ENCODE measurements at places on chromosomes 7 and 10. TPM values are rescaled to one million over a fixed set of nuclear protein-coding genes. Genes with fewer than 3 reads are reported as not detected.

The GPR26 gene
- total RNA-seq: not detected

The SFRP4 gene
- not detected for total RNA-seq

The HYAL4 gene
- not detected for total RNA-seq

The FGF8 gene
- total RNA-seq: not detected

The OGDHL gene
- total RNA-seq: not detected

The LHFPL3 gene
- not detected for total RNA-seq

The TDRD1 gene
- 0.22 TPM for total RNA-seq

GRCh38 chr10:29895456-29895855, 163.9 kb downstream of the JCAD start:
- no peak for DNase-seq

- DNase-seq: no peak
Observed at GRCh38 chr7:113094517-113095249, 8.1 kb upstream of the GPR85 start.

DNA sequence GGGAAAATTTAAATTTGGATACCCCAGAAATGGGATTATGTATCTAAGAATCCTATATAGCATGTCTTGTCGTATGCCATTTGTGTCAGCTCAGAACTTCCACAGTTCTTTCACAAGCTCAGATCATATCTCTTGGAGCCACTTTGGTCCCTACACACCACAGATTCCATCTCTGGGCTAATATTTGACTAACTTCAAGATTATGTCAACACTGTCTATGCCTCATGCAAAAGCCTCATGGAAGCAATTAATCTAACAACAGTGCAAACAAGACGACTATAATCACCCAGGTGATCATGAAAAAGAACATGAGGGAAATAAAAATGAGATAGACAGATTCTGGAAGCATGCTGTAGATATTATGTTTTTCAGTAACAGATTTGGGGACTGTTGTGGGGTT, 189.1 kb downstream of the LRRTM3 start:
- DNase-seq: no peak

DNA sequence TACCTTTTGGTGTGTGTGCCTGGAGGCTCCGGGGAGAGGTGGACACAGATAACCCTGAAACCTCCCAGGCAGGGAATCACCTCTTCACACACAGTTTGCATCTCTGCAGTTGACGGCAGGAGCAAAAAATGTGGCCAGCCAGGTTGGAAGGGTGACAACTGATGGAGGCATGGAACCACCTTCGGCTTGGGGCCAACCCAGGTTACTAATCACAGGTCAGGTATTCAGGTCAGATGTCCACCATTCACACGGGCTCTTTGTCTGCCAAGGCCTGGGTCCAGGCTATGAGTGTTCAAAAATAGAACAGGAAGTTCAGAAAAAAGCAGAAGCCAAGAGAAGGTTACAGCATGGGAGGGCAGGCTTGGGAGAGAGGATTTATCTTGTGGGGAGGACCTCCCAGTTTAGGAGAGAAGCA, 137.2 kb upstream of the EFCAB10 start:
- DNase-seq: no peak

DNA sequence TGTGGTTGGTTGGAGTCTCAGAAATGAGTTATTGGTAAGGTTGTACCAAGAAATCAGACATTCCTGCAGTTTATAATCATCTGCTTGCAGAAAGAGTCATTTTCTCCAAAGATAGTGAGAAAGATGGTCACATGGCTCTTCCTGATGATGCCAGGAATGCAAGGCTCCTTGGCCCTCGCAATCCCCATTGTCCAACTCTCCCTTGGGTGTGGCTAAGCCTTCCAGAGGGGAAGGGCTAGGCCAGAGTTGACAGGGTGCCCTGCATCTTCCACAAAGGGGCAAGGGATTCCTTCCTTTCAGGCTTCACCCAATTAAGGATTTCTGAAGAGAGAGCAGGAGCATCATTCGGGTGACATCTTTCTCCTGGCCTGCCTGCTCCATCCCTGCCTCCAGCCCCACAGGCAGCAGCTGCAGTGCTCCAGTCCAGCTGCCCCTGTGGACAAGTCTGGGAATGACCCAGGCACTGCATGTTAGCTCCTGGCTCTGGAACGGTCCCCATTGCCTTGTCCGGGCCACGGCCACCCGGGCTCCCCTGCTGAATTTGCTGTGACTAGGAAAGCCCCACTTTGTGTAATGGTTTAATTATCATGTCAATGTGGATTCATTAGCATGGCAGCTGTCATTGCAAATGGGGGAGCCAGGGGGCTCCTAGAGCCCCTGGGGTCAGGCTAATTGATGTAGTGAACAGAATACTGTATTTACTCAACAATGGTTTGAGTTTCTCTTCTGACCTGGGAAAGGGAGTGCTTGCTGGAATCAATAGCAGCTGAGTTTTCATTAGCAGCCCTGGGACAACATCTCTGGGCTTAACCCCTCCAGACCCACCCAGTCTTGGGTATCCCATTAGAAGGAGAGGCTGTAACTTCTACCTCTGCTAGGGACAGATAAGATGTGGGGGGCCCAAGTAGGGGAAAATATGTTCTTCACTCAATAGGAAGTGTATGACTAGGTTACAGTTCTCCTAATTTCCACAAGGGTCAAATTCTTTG, 112.6 kb upstream of the TBX20 start:
- DNase-seq: no peak

DNA sequence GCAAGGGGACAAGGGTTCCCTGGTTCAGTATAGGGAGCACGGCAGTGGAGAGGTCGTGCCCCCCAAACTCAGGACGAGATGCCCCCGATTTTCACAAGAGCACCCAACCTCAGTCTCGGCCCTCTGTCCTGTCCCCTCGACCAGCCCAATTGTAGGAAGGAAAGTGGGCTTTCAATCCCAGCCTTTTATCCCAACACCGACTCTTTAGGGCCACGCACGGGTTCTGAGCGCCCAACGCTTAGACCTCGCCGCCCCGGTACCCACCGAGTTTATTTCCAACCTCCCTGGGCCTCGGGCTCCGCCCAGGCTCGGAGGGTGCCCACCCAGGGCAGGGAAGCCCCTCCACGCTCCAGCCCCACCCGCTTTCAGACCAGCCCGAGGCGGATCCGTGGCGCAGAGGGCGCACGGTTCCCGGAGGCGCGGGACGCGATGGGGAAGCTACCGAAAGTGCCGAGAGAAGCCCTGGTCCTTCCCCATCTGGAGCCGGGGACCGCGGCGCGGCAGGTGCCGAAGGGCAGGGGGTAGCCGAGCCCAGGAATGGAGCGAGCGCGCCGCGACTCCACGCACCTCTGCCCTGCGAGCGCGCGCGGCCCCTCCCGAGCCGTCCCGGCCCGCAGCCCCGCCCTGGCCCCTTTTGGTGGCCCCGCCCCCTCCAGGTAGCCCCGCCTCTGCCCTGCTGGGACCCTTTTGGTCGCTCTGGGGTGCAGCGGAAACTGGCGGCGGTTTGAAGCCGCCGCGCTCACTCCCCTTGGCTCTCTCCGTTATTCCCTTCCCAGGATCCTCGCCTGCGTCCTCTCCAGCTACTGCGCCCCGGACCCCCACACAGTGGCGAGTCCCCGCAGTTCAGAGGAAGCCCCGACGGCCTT, 20.4 kb downstream of the GRID2IP start:
- DNase-seq: peak; percentile 79

DNA sequence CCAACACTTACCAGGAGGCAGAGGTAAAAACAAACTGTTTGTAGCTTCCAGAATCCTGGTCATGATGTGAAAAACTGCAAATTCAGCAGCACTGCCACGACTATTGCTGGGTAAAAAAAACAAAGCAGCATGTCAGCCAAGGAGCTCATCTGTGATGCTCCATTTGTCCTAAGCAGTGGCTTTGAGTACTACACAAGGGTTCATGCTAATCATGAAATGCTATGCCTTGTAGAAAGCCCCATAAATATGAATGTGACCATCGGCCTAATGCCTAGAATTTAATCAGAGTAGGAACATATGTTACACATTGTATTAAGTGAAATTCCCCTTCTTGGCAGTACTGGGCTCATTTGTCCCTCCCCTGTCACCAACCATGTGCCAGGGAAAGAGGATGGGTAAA, 95.4 kb downstream of the GSAP start:
- DNase-seq: no peak

GRCh38 chr7:20200361-20200760, 16.8 kb downstream of the MACC1 start:
- DNase-seq: peak; percentile 83

DNA sequence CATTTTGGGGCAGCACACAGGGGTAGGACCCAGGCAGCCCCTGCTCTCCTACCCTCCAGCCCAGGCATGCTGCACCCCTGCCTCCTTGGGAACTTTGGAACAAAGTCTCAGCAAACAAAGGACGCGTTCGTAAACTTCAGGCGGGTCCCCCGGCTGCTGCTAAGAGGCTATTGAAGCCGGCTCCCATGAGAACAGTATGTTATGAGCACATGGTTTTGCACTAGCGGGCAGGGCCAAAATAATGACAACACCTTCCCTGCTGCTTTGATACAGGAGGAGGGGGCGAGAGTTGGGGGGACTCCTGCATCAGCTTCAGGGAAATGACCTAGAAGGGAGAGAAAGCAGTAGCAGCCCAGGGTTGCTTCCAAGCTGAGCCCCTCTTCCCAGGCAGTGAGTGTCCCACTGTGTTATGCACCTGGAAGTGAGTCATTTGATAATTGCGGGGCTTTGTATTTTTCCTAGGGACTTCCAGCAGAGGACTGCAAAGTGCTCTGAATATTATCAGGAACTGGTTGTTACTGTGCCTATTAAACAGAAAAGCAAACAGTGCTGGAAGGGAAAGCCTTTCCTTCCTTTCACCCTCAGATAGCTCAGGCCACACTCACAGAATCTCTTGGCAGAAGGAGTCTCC, 6.9 kb downstream of the ITPRIP start:
- DNase-seq: no peak

DNA sequence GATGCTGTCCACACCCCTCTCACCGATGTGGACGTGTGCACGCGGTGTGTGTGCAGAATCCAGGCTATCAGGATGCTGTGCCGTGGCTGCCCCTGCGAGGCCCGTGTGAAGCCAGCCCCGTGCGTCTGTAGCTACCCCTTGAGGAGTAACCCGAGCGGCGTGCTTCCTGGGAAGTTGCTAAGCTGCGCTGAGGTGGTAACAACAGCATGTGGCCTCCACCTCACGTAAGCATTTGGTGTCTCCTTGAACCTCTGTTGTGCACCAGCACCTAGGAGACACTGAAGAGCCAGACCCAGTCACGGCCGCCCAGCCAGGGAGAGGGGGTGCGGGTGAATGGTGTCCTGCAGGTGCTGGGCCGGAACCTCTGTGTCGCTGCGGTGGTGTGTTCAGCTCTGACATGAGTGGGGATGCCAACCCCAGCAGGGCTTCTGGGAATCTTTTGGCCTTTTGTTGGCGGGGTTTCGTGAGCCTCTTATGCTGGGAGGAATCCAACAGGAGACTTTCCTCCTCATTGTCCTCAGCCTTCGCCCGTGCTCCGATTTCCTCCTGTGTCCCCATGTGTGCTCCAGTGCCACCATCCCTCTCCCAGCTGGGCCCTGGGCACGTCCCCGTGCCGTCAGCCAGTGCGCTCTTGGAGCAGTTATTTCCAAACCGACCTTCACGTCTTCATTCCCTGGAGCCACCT, 60.4 kb downstream of the DNAJB6 start:
- no peak for DNase-seq

GRCh38 chr7:2100278-2101208, 132.2 kb downstream of the MAD1L1 start:
- peak; percentile 91 for DNase-seq

DNA sequence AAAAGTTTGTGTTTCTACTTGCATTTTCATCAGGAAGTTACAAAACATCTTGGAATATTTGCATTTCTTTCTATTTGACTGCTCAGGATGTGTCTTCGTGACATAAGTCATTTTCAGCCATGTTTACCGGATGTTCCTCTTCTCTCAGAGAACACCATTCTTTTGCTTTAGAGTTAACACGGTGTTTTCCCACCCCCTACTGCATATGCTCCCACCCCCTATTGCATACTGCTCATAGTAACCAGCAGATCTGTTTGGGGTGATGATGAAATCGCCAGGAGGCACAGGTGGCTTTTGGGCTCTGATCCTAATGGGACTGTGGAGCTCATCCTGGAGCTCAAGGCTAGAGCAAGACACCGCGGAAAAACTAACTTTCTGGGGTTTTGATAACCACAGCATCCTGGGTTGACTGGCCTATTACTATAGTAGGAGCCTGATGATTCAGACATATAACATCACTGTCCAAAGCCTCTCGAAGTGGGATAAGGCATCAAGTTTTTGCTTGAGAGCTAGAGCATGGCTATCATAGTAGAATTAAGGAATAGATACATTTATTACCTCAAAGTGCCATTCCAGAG, 65.1 kb upstream of the BET1 start:
- no peak for DNase-seq

- no peak for DNase-seq
Observed at GRCh38 chr7:91427051-91427450, 162.8 kb downstream of the FZD1 start.

DNA sequence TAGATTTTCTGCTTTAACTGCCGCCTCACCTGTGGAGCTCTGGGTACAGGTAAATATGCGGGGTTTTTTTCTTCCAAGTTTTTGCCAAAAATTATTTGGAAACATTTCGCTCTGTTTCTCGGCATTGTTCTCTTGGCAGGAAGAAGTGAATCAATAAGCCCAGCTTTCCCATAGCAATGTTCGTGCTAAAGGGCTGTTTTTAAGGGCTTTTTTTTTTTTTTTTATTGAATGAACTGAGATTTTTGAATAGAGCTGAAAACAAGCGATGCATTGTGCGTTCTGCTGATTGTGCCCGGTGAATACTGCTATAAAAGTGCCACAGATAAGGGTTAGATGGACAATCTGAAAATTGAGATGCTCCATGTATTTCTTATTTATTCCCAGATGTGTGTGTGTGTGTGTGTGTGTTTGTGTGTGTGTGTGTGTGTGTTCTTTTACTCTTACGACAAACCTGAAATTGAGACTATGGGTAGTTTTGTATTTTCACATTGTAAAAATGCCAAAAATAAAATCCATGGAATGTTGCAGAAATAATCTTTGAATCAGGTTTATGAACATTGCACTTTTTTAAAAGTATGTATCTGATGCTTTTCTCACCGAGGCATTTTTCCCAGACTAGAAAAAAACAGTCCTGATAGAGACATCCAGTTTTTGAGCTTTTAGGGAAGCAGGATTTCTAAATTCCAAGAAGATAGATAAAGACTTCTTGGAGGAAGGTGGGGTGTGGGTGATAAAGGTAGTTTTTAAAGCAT, 30.5 kb downstream of the KIAA1217 start:
- DNase-seq: no peak

DNA sequence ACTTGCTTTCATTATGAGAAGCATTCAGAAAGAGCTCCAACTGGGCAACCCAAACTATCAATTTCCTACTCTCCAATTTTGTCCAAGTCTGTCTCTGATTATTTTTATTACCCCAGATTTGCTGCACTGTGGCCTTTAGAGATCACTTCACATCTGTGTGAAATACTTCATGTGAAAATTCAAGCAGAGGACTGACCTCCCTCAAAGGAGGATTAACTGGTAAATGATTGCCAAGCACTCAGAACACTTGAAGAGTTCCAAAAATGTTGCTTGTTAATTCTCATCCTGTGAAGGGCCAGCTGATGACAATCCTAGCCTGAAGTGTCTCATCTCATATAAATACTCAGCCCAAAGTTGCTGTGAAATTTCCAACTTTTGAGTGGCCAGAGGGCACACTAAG, 182.8 kb upstream of the DGKB start:
- DNase-seq: no peak

- DNase-seq: no peak
Observed at GRCh38 chr10:93907059-93907458, 13.3 kb downstream of the SLC35G1 start.

Measured in B cell (primary cell).